Naive thymus-derived CD4-positive, alpha-beta T cell (primary cell): ENCODE measurements at places on chromosomes 1 and 21. TPM values are rescaled to one million over a fixed set of nuclear protein-coding genes. Genes with fewer than 3 reads are reported as not detected.

SPATA17 gene
- not detected in 2 replicates for total RNA-seq

ETNK2 gene
- 0.17 and 0.18 TPM in 2 replicates for total RNA-seq

ZNF683 gene
- 0.22 TPM for total RNA-seq

PTCH2 gene
- total RNA-seq: 2.8 TPM

CLDN14 gene
- not detected for total RNA-seq

VANGL1 gene
- 12.2 and 13.3 TPM in 2 replicates for total RNA-seq

DNA sequence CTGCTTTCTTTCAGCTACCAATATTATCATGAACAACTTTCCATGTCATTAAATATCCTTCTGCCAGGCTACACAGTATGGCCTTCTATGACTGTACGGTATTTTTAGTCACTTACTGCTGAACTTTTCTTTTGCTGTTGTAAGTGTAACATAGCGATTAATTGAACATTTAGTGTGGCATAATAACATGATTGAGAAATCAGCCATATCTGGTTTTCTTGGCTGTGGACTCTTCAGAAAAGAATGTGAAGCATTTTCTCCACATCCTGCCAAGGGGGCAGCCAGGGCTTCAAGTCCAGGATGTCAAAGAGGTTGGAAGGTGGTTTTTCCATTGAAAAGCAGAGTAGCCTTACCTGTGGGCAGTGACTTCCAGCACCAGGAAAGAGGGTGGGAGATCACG lies 8.8 kb upstream of the AHCYL1 start:
- no peaks in the 10 kb centered on the region for H3K36me3 ChIP-seq
- no peaks in the 10 kb centered on the region for H3K4me1 ChIP-seq
- DNase-seq: no peak
- H3K27ac ChIP-seq: no peak overlapping the region
- H3K27me3 ChIP-seq: no peaks in the 10 kb centered on the region

GRCh38 chr1:116873680-116874271 lies 35.9 kb upstream of the PTGFRN start:
- H3K27ac ChIP-seq: no peak overlapping the region
- no peak for DNase-seq
- peaks cover 25% of the 10 kb centered on the region for H3K4me1 ChIP-seq
- H3K27me3 ChIP-seq: no peaks in the 10 kb centered on the region
- no peaks in the 10 kb centered on the region for H3K36me3 ChIP-seq
- no peak overlapping the region for H3K4me3 ChIP-seq

GRCh38 chr21:42650441-42651421 lies 2.7 kb upstream of the PDE9A start:
- H3K36me3 ChIP-seq: no peaks in the 10 kb centered on the region
- peaks cover 15% of the 10 kb centered on the region for H3K4me1 ChIP-seq
- no peak overlapping the region for H3K4me3 ChIP-seq

DNA sequence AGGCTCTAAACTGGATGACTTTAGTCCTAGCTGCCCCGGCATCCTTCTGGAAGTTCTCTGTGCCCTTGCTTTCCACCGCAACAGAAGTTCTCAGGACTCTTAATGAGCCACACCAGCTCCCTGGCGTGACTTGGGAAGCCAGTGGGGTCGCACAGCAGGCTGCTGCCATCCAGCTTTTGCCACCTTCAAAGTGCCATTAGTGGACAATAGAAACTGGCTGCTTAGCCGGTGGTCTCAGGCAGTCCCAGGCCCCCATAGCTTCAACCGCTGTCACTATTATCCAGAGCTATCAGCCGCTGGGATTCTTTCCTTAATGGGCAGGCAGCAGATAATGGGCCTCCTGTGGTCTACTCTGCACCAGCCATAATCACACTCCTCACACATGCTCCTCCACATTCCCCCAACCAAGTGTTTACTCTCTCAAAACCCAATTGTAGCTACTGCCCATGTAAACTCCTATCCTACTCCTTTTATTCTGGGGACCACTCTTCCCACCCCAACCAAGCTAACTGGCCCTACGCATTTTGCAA lies 37.3 kb downstream of the PLEKHA6 start:
- H3K4me3 ChIP-seq: no peak overlapping the region
- no peaks in the 10 kb centered on the region for H3K36me3 ChIP-seq
- H3K27me3 ChIP-seq: no peaks in the 10 kb centered on the region
- DNase-seq: no peak
- no peak overlapping the region for H3K27ac ChIP-seq

GRCh38 chr1:109490029-109490933 lies 3.6 kb upstream of the CYB561D1 start:
- peaks cover 22% of the 10 kb centered on the region for H3K4me1 ChIP-seq
- H3K4me3 ChIP-seq: no peak overlapping the region
- no peak overlapping the region for H3K27ac ChIP-seq
- no peaks in the 10 kb centered on the region for H3K27me3 ChIP-seq
- H3K36me3 ChIP-seq: no peaks in the 10 kb centered on the region

- no peak for DNase-seq
- no peaks in the 10 kb centered on the region for H3K27me3 ChIP-seq
- H3K4me1 ChIP-seq: no peaks in the 10 kb centered on the region
- H3K4me3 ChIP-seq: no peak overlapping the region
- no peaks in the 10 kb centered on the region for H3K36me3 ChIP-seq
- H3K27ac ChIP-seq: no peak overlapping the region
These were observed 37.3 kb downstream of the COL24A1 start for GRCh38 chr1:86119214-86119764.

- no peaks in the 10 kb centered on the region for H3K36me3 ChIP-seq
- peaks cover 39% of the 10 kb centered on the region for H3K4me1 ChIP-seq
- peak overlapping the region; percentile 92 for H3K27ac ChIP-seq
These were observed 431 bp downstream of the CLCN6 start for GRCh38 chr1:11806307-11806936.

DNA sequence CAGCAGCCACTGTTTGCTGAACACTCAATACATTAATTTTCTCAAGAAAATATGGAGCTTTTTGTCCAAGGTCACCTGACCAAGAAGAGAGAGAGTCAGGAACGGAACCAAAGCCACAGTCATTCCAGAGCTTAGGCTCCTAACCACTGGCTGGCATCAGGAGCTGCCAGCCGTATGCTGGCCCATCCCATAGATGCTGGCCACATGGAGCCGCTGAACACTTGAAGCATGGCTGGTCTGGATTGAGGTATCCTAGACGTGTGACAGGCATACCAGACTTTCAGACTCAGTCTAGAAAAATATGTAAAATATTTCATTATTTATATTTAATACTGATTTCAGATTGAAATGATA lies 458.7 kb downstream of the MATN1 start:
- no peak overlapping the region for H3K4me3 ChIP-seq
- no peaks in the 10 kb centered on the region for H3K36me3 ChIP-seq
- no peak overlapping the region for H3K27ac ChIP-seq
- no peak for DNase-seq

- no peaks in the 10 kb centered on the region for H3K4me1 ChIP-seq
- no peak for DNase-seq
- H3K4me3 ChIP-seq: no peak overlapping the region
- H3K27me3 ChIP-seq: no peaks in the 10 kb centered on the region
- no peaks in the 10 kb centered on the region for H3K36me3 ChIP-seq
These were observed 68.6 kb upstream of the ANGPTL1 start for GRCh38 chr1:178939338-178940067.

GRCh38 chr1:103514920-103515503 lies 10.5 kb upstream of the RNPC3 start:
- no peaks in the 10 kb centered on the region for H3K27me3 ChIP-seq
- no peaks in the 10 kb centered on the region for H3K4me1 ChIP-seq

DNA sequence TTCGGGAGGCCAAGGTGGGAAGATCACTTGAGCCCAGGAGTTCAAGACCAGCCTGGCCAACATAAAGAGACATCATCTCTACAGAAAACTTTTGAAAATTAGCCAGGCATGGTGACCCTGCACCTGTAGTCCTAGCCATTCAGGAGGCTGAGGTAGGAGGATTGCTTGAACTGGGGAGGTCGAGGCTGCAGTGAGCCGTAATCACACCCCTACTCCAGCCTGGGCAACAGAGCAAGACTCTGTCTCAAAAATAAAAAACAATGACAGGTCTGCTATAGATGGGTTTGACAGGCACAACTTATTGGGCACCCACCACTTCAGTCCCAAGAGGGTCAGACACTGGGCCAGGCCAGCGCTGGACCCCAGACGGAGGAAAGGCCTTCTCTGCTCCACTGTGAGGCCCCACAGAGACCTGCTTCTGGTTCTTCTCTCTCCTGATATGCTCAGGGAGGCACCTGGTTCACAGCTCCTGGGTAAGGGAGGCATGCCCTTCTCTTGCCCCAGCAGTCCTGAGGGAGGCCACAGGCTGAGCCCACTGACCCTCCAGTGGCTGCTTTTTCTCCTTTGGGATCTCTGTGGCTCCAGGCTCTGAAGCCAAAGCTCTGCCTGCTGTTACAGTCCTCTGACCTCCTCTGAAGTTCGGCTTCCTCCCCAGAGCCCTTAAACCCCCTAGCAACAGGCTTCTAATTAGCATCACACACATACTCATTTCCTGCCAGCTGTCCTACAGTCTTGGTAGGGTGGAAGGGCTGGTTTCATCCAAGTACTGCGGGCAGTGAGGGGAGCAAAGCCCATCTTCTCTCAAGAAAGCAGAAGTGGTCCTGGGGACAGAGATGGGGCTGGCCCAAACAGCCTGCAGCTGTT lies 14.4 kb downstream of the S100A16 start:
- no peaks in the 10 kb centered on the region for H3K27me3 ChIP-seq
- no peak overlapping the region for H3K4me3 ChIP-seq
- H3K36me3 ChIP-seq: no peaks in the 10 kb centered on the region
- DNase-seq: no peak

- no peaks in the 10 kb centered on the region for H3K4me1 ChIP-seq
- H3K27ac ChIP-seq: no peak overlapping the region
- H3K4me3 ChIP-seq: no peak overlapping the region
- no peaks in the 10 kb centered on the region for H3K27me3 ChIP-seq
These were observed 33.8 kb upstream of the CSF3R start for GRCh38 chr1:36516372-36517010.

DNA sequence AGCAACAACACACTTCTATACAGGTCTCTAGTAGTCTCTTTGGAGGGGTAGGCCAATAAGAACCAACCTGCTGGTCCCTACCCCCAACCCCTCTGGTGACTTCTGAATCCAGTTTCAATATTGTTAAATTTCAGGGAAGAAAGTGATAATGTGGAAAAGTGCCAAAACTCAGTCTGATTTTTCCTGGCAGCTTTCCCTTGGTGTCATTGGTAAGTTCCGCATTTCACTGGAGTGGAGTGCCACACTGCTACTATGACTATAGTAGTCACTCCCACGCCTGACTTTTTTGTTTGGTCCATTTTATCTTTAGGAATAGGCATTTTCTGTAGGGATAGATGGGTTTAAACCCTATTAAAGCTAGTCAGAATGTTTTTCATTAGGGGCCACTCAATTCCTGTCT lies 5.7 kb upstream of the ARID1A start:
- no peaks in the 10 kb centered on the region for H3K36me3 ChIP-seq
- H3K27ac ChIP-seq: no peak overlapping the region
- H3K4me1 ChIP-seq: peaks cover 19% of the 10 kb centered on the region
- no peak overlapping the region for H3K4me3 ChIP-seq
- no peaks in the 10 kb centered on the region for H3K27me3 ChIP-seq
- DNase-seq: no peak

- H3K27ac ChIP-seq: peak overlapping the region; percentile 73
- peak overlapping the region; percentile 38 for H3K4me3 ChIP-seq
- H3K4me1 ChIP-seq: peaks cover 48% of the 10 kb centered on the region
- peak; percentile 63 for DNase-seq
These were observed 47.1 kb upstream of the ATP1A1 start for GRCh38 chr1:116325922-116326321.

DNA sequence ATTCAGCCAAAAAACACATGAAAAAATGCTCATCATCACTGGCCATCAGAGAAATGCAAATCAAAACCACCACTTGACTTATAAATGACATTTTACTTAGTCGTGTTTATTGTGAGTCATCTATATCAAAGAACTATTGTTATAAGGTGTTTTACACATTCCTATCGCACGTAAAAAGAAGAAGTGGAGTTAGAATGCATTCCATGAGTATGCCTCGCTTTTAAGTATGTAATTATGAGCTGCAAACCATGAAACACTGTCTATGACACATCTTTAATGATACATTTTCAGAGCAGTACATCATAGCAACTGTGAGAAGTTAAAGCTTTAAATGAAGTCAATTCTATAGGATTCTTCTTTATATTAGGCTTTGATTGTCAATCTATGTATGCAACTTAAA lies 614.3 kb upstream of the ADAMTS5 start:
- H3K36me3 ChIP-seq: no peaks in the 10 kb centered on the region
- H3K4me3 ChIP-seq: no peak overlapping the region
- no peaks in the 10 kb centered on the region for H3K4me1 ChIP-seq
- no peak overlapping the region for H3K27ac ChIP-seq

DNA sequence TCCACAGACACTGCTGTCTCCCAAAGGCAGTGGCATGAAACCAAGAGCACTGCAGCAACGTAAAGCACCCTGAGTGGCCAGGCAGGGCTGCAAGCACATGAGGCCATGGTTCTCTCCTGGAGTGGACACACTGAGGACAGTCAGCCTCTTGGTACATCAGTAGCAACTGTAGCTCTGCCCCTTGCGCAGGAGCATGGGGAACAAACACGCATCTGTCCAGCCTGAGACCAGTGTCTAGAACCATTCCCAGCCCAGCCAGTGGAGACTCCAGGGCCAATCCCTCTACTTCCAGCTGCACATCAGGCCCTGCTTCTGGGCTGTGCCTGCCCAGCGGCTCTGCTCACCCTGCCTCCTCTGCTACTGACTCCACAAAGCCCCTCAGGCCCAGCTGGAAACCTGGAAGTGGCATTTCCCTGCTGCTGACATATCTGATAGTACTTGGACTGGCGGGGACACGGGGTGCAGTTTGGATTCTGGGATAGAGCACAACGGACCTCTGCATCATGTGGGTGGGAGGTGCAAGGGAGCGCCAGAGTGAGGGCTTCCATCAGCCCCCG lies 49.0 kb downstream of the TOR1AIP2 start:
- H3K4me3 ChIP-seq: no peak overlapping the region
- no peak for DNase-seq
- peaks cover 16% of the 10 kb centered on the region for H3K4me1 ChIP-seq
- no peaks in the 10 kb centered on the region for H3K27me3 ChIP-seq
- H3K36me3 ChIP-seq: no peaks in the 10 kb centered on the region
- no peak overlapping the region for H3K27ac ChIP-seq

DNA sequence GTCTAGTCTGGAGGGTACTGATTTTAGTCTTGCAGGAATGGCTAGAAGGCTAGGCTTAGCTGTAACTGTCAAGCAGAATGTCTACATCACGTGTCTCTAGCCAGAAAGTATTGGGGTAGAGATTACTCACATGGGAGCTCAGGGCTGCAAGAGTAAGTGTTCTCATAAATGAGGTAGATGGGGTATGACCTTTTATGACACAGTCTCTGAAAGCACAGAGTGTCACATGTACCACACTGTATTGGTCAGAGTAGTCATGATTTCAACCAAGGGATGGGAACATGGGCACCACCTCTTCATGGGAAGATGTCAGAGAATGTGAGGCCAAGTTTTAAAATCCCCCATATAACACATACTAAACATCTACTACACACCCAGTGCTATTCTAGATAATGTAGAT lies 2.9 kb downstream of the FYB2 start:
- no peak for DNase-seq
- peaks cover 5% of the 10 kb centered on the region for H3K27me3 ChIP-seq
- no peaks in the 10 kb centered on the region for H3K36me3 ChIP-seq
